Glutamatergic neuron (in vitro differentiated cells): ENCODE measurements at places on chromosomes 7 and 10. TPM values are rescaled to one million over a fixed set of nuclear protein-coding genes. Genes with fewer than 3 reads are reported as not detected.

ZNF503 gene
- 5.6 TPM for total RNA-seq

DNA sequence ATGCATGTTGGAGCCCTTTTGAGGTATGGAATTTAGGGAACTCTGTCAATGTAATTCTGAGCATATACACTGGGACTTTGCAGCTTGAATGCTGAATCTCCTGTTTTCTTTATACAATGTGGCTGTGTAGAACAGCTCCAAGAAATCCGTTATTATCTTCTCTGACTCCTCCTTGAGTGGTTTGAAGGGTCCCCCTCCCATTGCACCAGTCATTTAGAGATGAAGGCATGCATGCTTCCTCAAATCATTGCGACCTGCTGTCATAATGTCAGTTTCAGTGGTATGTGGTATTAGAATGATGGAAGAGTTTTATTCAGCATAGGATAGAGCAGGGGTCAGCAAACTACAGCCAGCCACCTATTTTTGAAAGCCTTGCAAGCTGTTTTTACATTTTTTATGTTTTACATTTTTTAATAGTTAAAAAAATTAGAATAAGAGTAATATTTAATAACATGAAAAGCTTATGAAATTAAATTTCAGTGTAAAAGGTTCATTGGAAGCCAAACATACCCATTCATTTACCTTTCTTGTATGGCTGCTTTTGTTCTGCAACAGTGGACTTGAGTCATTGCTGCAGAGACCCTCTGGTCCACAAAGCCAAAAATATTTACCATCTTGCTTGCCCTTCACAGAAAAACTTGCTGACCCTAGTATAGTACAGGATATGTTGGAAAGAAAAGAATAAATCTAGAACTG lies 8.1 kb downstream of the STK17A start:
- DNase-seq = no peak

PKD2L1 gene
- 0.44 TPM for total RNA-seq

- DNase-seq = no peak
Observed at GRCh38 chr10:82942286-82943099, 1067.5 kb downstream of the NRG3 start.

- no peak for DNase-seq
Observed at GRCh38 chr10:101452593-101452992, 98.6 kb downstream of the BTRC start.

LRRC27 gene
- 13.8 TPM for total RNA-seq

MBL2 gene
- total RNA-seq = not detected

GRCh38 chr10:97427571-97428179 lies 1.7 kb downstream of the PGAM1 start:
- peak; percentile 43 for DNase-seq

DNA sequence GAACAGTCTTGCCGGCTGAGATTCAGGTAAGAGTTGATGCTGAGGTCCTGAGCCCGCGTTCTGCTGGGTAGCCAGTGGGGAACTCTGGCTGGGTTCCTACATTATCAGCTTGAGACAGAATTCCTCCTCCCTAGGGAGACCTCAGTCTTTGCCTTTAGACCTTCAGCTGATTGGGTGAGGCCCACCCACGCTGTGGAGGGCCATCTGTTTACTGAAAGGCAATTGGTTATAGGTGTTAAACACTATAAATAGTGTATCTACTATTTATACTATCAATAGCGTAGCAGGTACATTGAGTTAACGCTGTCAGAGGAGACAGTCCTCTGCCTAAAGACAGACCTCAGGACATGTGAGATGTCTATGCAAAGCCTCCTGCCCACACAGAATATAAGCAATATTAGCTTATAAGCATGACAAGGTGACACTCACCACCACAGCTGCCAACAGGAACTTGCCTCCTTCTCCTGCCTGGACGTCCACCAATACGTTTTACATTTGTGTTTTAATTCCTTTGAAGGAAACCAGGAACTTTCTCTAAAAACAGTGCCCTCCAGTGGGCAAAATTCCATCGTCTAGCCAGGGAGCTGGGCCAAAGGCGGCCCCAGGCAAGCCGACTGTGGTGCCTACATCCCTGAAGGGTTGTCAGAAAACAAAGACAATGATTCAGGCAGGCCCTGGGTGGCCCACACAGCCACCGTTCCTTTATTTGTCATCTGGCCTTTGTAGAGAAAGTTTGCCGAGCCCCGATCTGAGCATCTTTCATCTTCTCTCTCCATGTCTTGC lies 58.8 kb downstream of the INSIG1 start:
- peak; percentile 39 for DNase-seq

INSYN2A gene
- 1.7 TPM for total RNA-seq

CDK5 gene
- total RNA-seq = 52.9 TPM

- no peak for DNase-seq
Observed at GRCh38 chr10:61785473-61786105, 115.9 kb upstream of the ARID5B start.

PTF1A gene
- total RNA-seq = not detected

LRRC4 gene
- 60.0 TPM for total RNA-seq

SYNPO2L gene
- 0.42 TPM for total RNA-seq

GRCh38 chr7:34338961-34339526 lies 319.0 kb upstream of the NPSR1 start:
- DNase-seq = no peak

TFPI2 gene
- total RNA-seq = 3.2 TPM

DNA sequence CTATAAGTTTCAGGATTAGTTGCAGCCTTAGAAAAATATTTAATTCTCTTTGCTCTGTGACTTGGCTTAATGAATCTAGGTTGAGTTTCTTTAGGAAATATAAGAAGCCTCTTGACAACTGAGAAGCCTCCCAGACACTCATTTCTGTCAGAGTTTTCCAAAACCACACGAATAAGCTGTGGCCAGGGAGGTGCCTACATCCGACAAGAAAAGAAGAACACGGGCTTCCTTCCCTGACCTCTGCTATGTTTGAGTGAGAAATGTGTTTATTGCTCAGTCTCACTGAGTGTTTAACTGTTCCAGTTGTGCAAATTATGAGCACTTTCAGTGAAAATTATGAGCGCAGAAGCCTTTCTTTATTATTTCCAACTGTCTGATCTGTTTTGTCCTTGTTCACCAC lies 105.0 kb downstream of the TRIL start:
- no peak for DNase-seq

SHH gene
- total RNA-seq = not detected

DNA sequence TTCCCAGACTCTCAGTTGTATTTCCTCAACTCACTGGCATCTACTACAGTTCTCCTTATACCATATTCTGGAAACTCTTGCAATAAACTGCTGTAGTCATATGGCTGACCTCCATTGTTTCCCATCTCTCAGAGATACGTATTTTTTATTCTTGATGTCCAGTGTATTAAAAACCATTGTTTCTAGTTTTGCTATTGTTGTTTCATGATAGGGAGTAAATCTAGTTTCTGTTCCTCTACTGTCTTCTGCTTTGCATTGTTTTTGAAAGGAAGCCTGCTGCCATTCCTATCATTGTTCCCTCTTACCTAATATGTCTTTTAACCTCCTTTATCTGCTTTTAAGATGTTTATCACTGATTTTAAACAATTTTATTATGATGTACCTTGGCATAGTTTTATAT lies 255.0 kb downstream of the ADK start:
- no peak for DNase-seq

GIMAP7 gene
- not detected for total RNA-seq

GRCh38 chr10:6926971-6927370 lies 346.9 kb upstream of the PRKCQ start:
- no peak for DNase-seq

- no peak for DNase-seq
Observed at GRCh38 chr7:116417593-116418345, 81.8 kb upstream of the CAV2 start.

DNA sequence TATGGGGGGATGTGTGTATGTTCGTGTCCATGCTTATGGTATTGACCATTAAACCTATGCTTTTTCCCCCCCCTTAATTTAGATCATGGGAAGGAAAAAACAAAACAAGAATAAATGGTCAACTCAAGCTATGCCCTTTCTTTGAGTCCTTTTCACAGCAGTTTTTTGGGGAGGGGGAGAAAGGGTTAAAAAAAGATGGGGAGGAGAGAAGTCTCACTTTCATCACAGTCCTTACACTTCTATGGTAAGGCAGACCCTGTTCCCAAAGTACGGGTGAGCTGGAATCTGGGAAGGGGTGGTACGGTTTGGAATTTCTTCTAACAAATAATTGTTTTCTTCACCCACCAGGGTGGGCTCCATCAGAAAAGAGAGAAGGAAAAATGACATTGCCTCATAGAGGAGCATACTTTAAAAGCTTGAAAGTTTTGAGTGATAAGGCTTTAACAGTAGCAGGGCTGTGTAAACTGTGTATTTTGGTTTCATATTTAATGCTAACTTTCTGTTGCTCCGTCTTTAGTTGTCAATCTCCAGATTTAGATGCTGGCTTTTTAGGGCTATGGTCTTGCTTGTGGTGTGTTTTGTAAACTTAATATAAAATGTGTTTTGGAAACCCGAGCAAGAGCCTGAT lies 180.1 kb downstream of the TCF7L2 start:
- no peak for DNase-seq

DNA sequence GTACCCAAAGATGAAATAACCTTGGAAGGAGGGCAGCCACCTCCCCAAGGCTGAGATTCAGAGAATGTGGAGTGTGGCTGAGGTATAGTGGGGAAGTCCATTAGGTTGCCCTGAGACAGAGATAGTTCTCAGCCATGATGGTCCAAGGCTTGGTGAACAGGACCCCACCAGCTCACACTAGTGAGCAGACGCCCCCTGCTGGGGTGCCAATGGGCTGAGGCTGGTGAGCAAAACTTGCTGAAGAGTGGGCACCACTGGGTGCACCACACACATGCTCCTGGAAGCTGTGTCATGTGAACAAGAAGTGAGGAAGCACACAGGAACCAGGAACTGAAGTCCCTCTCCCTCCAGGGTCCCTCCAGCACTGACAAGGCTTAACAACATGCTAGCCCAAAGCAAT lies 8.9 kb downstream of the FBXL13 start:
- DNase-seq = peak; percentile 70

DNA sequence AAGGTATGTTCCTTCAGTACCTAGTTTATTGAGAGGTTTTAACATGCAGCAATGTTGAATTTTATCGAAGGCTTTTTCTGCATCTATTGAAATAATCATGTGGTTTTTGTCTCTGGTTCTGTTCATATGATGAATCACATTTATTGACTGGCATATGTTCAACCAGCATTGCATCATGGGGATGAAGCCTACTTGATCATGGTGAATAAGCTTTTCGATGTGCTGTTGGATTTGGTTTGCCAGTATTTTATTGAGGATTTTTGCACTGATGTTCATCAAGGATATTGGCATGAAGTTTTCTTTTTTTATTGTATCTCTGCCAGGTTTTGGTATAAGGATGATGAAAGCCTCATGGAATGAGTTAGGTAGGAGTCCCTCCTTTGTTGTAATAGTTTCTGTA lies 204.0 kb upstream of the GNAI1 start:
- DNase-seq = no peak

DNA sequence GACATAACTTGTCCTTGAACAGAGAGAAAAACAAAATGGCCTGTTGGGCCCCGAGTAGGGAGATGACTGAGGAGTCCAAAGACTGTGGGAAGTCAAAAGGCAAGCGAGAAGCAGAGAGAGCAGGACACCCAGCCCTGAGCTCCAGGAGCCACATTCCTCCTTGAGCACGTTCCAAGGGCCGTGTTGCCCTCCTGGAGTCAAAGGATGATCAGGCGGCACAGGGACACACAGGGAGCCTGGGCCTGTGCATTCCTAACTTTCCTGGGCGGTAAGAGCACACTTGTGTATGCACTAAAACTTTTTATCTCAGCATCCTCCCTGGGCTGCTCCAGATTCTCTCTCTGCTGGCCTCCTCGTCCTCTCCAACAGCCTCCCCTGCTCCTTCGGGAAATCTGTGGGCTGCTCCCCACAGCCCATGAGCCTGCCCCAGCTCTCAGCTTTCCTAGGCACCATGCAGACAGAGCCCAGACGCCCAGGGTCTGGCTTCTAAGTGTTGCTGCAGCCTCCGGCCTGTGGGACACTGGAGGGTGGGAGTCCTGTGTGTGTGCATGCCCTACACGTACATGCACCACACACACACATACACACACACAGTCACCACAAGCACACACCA lies 281.8 kb downstream of the POU6F2 start:
- DNase-seq = peak; percentile 23

CYP2C18 gene
- not detected for total RNA-seq

DNA sequence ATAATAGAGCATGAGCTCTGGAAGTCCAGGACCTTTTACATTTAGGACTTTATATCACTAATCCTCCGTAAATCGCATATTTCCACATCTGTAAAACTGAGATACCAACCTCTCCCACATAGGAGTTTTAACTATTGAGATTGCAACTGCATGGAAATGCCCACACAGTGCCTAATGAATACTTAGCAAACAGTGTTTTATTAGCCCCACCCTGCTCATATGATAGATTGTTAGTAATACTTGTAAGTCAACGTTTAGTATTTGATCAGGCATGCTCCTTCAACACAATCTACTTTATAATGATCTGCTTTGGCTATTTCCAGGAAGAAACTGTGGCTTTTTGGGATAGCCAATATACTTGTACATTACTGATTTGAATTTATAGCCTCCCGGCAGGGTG lies 8.5 kb downstream of the PDZD8 start:
- DNase-seq = no peak

PDCD4 gene
- total RNA-seq = 149 TPM

HECW1 gene
- total RNA-seq = 68.7 TPM

DNA sequence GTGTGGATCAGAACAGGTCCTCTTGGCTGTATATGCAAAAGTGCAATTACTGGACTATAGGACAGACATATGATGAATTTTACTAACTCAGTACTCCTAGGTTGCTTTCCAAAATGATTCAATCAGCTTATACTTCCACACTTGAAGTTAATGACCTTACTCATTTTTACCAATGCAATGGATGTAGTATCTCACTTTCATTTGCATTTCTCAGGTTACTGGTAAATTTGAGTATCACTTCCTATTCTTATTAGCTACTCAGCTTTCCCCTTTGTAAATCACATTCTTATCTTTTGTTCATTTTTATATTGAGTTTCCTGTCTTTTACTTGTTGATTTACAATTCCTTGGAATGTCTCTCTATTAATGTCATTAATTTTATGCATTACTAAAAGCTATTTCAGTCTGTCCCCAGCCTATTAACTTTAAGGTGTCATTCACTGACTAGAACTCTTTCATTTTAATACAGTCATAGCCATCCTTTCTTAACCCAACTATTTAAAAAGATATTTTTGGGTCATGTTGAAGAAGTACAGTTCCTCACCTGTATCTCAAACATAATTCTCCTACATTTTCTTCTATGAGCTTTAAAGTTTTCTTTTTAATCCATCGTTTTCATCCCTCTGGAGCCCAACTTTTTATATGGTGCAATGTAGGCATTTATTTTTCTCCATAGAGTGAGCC lies 88.6 kb downstream of the VIM start:
- DNase-seq = no peak

KIF20B gene
- 10.7 TPM for total RNA-seq

DNA sequence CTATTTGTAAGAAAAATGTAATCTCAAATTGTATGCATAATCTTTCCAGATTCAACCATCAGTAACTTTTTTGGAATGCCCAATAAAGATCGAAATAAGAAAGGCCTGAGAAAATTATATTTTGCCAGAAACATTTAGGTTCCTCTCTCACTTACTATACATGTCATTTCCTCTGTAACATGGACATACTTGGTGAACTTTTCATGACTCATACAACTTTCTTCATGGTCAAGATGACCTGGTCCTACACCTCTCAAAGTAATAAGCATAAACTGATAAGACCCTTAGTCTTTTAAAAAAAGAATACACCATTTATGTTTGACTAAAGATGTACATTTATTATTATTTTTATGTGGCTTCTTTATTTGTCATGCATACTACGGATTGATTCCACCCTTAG lies 125.3 kb downstream of the REEP3 start:
- DNase-seq = no peak

PRSS37 gene
- total RNA-seq = not detected

ZNF138 gene
- total RNA-seq = 31.7 TPM

CRTAC1 gene
- 2.5 TPM for total RNA-seq
